ENCODE measurements at places on chromosomes 1 and 21. TPM values are rescaled to one million over a fixed set of nuclear protein-coding genes. Genes with fewer than 3 reads are reported as not detected.

Gene CSF3R
- not detected for total RNA-seq

Gene PTPN7
- total RNA-seq: not detected

Gene SRSF4
- total RNA-seq: 30.2 TPM

Gene TSPEAR
- not detected for total RNA-seq

Gene PCAT6
- 0.33 TPM for total RNA-seq

Gene PPIAL4G
- total RNA-seq: not detected

Gene AMY2A
- not detected for total RNA-seq

Gene CLCA2
- total RNA-seq: under 0.01 TPM

Gene CFAP126
- total RNA-seq: not detected

Gene FCRL6
- not detected for total RNA-seq

Gene ZNF669
- total RNA-seq: 7.7 TPM

Gene ARTN
- total RNA-seq: not detected

Gene SPATA21
- total RNA-seq: not detected

Gene NBPF1
- total RNA-seq: 31.3 TPM

Gene FNDC5
- not detected for total RNA-seq

Gene ALX3
- total RNA-seq: not detected

Gene OR2T11
- not detected for total RNA-seq

Gene CSMD2
- total RNA-seq: under 0.01 TPM

Gene NOS1AP
- not detected for total RNA-seq

Gene C1orf35
- 7.3 TPM for total RNA-seq

Gene EPHA8
- not detected for total RNA-seq

Gene SLC44A3
- total RNA-seq: 3.7 TPM

Gene GJA8
- total RNA-seq: not detected

Gene MT1HL1
- total RNA-seq: not detected

Gene MYOC
- total RNA-seq: not detected

Gene BCAN
- 95.2 TPM for total RNA-seq

Gene PLEKHA6
- total RNA-seq: 1.1 TPM

Gene S100A16
- total RNA-seq: 13.1 TPM

Gene RAB29
- total RNA-seq: 39.3 TPM

Gene PGBD5
- 3.6 TPM for total RNA-seq

Gene VANGL2
- total RNA-seq: 3.2 TPM

Gene SPATA1
- not detected for total RNA-seq

Gene TRIM58
- total RNA-seq: 3.3 TPM

Gene GIPC2
- total RNA-seq: under 0.01 TPM
